Spinal cord (tissue), 10 donors: ENCODE measurements at places on chromosomes 16 and 17.

DNA sequence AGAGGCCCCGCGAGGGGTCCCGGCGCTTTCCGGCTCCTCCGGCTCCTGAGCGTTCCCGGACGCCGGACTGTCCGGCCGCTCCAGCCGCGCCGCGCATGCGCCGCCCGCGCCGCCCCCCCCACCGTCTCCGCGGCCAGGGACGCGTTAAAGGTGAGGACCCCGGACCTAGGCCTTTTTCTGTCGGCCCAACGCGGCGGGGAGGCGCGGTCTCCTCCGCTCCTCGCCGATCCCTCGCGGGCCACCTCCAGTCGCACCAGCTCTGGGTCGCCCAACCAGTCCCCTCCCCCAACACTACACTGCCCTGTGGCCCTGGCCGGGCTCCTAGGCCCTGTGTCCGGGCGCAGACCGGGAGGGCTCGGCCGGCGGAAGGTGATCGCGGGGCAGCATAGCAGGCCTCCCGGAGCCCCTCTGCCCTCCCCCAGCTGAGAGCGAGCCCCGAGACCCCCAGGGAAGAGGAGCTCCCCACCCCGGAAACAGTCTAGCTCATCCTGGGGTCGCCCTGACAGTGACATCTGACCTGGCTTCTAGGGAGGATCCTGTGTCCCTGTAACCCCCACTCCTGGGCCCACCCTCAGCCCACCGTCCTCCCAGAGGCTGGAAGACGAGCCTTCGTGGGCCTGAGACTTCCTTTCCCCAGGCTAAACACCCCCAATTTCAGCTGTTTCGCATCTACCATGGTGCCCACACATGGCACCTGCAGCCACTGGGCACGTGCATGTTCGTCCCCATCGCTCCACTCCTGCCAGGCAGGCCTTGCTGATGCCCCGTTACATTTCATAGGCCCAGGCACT lies 14.7 kb upstream of the BCAR1 start:
- no peaks in the 10 kb centered on the region for H3K27me3 ChIP-seq
- peak overlapping the region; percentile 87 for H3K27ac ChIP-seq
- peak; percentile 90 for DNase-seq
- peaks cover 68% of the 10 kb centered on the region for H3K4me1 ChIP-seq
- H3K4me3 ChIP-seq: peak overlapping the region; percentile 91

GRCh38 chr17:73267648-73268537 lies 6.2 kb upstream of the CPSF4L start:
- H3K4me1 ChIP-seq: peaks cover 38% of the 10 kb centered on the region
- no peak overlapping the region for H3K4me3 ChIP-seq
- no peak for DNase-seq
- H3K27ac ChIP-seq: peak overlapping the region; percentile 16
- no peaks in the 10 kb centered on the region for H3K27me3 ChIP-seq

- H3K36me3 ChIP-seq: peaks cover 2% of the 10 kb centered on the region
- peaks cover 88% of the 10 kb centered on the region for H3K27me3 ChIP-seq
- H3K4me1 ChIP-seq: peaks cover 62% of the 10 kb centered on the region
- DNase-seq: peak; percentile 10
- H3K27ac ChIP-seq: no peak overlapping the region
These were observed 2.5 kb downstream of the CBLN1 start for GRCh38 chr16:49278944-49279725.

DNA sequence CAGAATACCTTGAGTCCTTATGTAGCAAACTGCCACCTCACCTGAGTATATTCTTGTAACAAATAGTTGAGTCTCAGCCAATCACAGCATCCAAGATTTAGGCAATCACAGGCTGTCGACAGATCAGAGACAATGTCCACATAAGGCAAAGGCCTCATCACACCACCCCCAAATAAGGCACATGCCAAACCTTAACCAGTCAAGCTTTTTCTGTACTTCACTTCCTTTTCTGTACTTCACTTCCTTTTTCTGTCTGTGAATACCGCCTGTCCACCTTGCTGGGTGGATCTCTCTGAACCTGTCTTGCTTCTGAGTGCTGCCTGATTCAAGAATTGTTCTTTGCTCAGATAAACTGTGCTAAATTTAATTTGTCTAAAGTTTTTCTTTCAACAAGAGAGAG lies 210.4 kb upstream of the N4BP1 start:
- H3K27ac ChIP-seq: no peak overlapping the region
- H3K4me1 ChIP-seq: no peaks in the 10 kb centered on the region

GRCh38 chr16:19436540-19436939 lies 18.9 kb downstream of the TMC5 start:
- H3K36me3 ChIP-seq: no peaks in the 10 kb centered on the region
- no peak for DNase-seq
- no peaks in the 10 kb centered on the region for H3K27me3 ChIP-seq
- no peaks in the 10 kb centered on the region for H3K4me1 ChIP-seq
- H3K27ac ChIP-seq: no peak overlapping the region
- H3K4me3 ChIP-seq: no peak overlapping the region

GRCh38 chr17:36740157-36740556 lies 138.8 kb downstream of the MRM1 start:
- H3K27me3 ChIP-seq: peaks cover 3% of the 10 kb centered on the region
- H3K36me3 ChIP-seq: no peaks in the 10 kb centered on the region
- H3K4me3 ChIP-seq: no peak overlapping the region
- peaks cover 7% of the 10 kb centered on the region for H3K4me1 ChIP-seq
- no peak for DNase-seq
- no peak overlapping the region for H3K27ac ChIP-seq

DNA sequence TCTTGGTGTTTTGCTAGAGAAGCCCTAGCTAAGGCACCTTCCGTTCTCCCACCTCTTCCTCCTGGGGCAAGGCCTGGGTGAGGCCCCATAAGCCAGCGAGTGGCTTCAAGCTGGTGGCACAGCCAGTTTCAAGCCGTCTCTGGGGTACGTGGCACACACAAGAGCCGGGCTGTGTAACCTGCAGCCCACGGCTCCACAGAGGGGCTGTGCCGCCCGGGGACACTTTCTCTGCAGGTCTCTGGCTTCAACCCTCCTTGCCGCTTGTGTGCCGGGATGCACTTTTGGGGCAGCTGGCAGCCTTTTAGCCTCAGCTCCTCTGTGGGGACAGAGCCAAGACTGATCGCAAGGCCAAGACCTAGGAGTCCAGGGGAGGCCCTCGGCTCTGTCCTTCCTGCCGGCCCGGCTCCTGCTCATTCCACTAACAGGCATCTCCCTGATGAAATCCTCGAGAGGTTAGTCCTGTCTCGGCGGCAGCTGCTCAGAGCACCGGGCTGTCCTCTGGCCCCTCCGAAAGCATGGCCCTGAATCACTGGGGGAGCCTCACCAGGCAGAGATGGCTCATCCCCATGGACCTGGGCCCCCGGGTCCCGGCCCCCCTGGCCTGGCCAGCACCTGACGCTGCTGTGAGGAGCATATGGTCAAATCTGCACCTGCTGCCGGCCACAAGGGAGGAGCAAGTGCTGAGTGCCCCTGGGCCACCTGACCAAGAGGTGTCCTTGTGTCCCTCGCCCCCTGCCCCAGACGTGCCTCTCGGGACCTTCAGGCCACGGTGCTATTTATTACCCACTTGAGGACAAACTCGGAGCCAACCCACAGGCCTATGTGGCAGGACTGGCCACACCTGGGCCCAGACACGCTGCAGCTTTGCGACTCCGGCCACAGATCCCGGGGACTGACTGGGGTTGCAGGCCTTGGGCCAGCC lies 98.5 kb downstream of the METRNL start:
- H3K4me3 ChIP-seq: no peak overlapping the region
- no peak for DNase-seq
- no peak overlapping the region for H3K27ac ChIP-seq
- H3K27me3 ChIP-seq: no peaks in the 10 kb centered on the region
- peaks cover 3% of the 10 kb centered on the region for H3K36me3 ChIP-seq

DNA sequence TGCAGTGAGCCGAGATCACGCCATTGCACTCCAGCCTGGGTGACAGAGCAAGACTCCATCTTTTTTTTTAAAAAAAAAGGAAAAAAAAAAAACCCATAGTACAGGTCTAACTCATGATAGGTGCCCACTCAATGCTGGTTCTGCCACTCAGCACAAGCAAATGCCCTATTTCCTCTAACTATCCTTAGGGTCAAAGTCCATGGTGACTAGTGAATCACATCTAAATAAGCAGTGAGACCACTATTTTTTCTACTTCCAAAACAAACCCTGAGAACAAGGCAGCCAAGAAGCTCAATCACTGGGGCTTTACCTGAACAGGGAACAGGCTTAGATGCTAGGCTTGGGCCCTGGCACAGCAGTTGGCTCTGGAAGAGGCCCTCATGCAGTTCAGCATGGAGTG lies 3.4 kb downstream of the BLTP2 start:
- H3K27me3 ChIP-seq: no peaks in the 10 kb centered on the region
- H3K4me3 ChIP-seq: no peak overlapping the region
- H3K4me1 ChIP-seq: peaks cover 13% of the 10 kb centered on the region
- H3K27ac ChIP-seq: no peak overlapping the region
- H3K36me3 ChIP-seq: peaks cover 48% of the 10 kb centered on the region
- no peak for DNase-seq

DNA sequence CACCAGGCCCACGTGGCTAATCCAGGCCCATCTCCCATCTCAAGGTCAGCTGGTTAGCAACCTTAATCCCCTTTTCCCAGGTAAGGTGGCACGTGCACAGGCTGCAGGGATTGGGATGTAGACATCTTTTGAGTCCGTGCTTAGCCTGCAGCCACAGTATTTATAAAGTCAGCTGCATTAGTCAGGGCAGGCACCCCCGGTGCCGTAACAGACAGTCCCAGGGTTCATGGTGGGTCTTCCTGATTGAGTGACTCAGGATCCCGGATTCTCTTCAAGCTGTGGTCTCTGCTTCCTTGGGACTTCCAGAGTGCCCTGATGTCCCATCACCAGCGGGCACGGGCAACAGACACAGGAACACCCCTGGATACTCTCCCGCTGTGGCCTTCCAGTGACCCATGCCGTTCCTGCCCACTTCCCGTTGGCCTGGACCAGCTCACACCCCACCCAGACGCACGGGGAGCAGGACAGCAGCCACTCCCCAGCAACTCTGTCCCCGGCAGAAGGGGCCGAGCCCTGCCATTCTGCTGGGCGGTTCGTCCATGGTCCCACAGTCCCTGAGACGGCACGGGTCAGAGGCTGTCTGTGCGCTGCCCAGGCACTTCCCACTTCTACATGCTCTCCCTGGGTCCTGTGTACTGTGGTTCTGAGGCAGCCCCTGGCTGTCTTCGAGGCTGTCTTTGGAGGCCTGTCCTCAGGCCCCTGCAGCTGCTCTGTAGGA lies 248.6 kb upstream of the GSE1 start:
- no peak overlapping the region for H3K4me3 ChIP-seq
- no peaks in the 10 kb centered on the region for H3K27me3 ChIP-seq
- no peaks in the 10 kb centered on the region for H3K36me3 ChIP-seq
- DNase-seq: no peak
- no peak overlapping the region for H3K27ac ChIP-seq
- peaks cover 51% of the 10 kb centered on the region for H3K4me1 ChIP-seq

DNA sequence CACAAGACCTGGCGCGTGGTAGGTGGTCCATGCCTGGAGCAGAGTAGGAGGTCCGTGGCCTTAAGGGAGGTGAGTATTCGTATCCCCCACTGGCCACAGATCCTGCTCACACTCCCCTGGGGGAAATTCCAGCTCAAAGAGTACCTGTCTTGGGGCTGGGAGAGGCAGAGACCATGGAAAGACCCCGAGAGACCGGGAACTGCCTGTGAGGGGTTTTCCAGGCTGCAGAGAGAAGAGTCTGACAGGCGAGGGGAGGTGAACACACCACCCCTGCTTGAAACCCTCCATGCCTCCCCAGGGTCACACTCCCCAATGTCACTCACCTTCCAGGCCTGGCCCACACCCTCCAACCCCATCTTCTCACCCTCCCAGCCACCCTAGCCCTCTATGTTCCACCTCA lies 12.6 kb upstream of the SNN start:
- no peak overlapping the region for H3K4me3 ChIP-seq
- no peaks in the 10 kb centered on the region for H3K36me3 ChIP-seq
- H3K4me1 ChIP-seq: peaks cover 9% of the 10 kb centered on the region
- DNase-seq: no peak
- H3K27me3 ChIP-seq: no peaks in the 10 kb centered on the region

DNA sequence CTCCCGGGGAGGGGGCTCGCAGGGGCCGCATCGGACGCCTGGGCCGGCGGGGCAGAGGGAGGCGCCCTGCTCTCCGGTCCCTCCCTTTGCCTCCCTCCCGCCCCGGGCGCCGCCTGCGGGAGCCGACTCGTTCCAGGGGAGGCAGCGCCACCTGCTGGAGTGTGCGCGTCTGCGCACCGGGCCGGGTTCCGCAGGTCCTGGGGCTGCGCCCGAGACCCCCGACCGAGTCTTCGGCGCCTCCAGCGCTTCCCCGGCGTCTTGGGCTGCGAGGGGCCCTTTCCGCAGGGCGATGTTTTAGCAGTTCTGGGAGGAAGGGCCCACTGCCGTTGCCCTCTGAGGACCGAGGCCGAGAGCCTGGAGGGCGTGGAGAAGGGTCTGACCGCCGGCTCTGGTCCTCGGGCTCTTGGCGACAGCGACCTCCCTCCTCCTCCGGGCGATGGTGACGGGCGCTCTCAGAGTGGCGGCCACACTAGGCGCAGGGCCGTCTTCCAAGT lies 106.3 kb downstream of the SEC14L1 start:
- peaks cover 19% of the 10 kb centered on the region for H3K4me1 ChIP-seq
- no peaks in the 10 kb centered on the region for H3K36me3 ChIP-seq
- DNase-seq: peak; percentile 71
- H3K27me3 ChIP-seq: no peaks in the 10 kb centered on the region
- H3K27ac ChIP-seq: no peak overlapping the region

DNA sequence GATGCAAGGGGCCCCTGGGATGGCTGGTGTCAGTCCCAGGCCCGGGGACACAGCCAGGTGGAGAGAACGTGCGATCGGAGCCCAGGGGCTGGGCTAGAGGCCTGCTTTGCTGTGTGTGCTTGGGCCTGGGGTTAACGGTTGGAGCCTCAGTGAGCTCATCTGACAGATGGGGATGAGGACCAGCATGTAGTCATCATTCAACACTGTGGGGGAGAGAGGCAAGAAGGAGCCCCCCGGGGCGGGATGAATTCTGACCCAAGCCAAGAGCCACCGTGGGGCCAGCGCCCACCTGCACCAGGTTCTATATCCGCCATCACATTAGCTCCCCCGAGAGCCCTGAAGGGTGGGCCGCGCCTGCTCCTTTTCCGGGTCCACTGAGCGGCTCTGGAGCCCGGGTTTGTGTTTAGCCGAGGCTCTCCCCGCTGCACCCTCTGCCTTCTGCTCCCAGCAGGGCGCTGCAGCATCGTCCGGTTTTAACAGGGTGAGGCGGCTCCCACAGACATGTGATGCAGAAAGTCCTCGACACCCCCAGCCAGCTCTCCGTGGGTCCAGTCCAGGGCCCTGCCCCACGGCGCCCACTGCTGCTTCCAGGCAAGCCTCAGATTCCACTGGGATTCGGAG lies 365.7 kb downstream of the SEC14L1 start:
- no peak for DNase-seq
- no peak overlapping the region for H3K27ac ChIP-seq
- H3K4me1 ChIP-seq: peaks cover 13% of the 10 kb centered on the region
- no peak overlapping the region for H3K4me3 ChIP-seq

GRCh38 chr17:77801545-77802332 lies 156.8 kb upstream of the TNRC6C start:
- H3K27ac ChIP-seq: no peak overlapping the region
- H3K4me1 ChIP-seq: peaks cover 35% of the 10 kb centered on the region
- no peak overlapping the region for H3K4me3 ChIP-seq
- no peak for DNase-seq
- no peaks in the 10 kb centered on the region for H3K36me3 ChIP-seq

GRCh38 chr17:29650396-29650795 lies 27.7 kb upstream of the CORO6 start:
- no peaks in the 10 kb centered on the region for H3K4me1 ChIP-seq
- peaks cover 6% of the 10 kb centered on the region for H3K36me3 ChIP-seq
- DNase-seq: no peak
- no peaks in the 10 kb centered on the region for H3K27me3 ChIP-seq
- no peak overlapping the region for H3K4me3 ChIP-seq

GRCh38 chr17:1003972-1004768 lies 7.2 kb downstream of the TIMM22 start:
- peak overlapping the region; percentile 89 for H3K27ac ChIP-seq
- no peak overlapping the region for H3K4me3 ChIP-seq
- no peak for DNase-seq
- H3K36me3 ChIP-seq: peaks cover 85% of the 10 kb centered on the region
